ENCODE measurements at places on chromosomes 3 and 15.

DNA sequence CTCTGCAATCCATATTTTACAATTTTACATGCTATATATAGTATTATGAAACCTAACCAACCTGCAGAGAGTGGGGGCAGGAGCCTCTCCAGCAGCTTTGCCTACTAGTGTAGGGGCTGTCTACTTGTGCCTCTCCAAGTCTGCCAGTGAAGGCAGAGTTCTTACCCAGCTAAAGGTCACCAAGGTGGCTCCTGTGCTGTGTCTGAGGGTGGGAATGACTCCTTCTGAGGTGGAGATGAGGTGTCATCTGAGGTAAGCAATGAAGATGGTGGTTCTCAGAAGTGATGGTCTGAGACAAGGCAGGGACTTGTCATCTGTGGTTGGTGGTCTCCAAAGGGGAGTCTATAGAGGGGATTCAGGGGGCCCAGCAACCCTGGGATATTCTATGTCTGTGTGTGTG is 47.5 kb downstream of the SACM1L start:
- no peak for DNase-seq

DNA sequence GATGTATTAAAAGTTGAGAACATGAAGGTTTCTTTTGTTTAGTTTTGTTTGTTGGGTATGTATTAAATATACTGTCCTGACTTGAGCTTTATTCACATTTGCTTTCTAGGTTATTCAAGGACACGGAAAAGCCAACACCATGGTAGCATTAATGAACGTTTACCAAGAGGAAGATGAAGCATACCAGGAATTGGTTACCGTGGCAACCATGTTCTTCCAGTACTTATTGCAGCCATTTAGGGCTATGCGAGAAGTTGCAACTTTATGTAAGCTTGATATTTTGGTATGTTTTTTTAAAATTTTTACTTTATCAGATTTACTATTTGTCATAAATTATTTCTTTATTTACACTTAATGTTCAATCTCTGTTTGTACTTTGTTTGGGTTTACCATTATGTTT is 3.6 kb downstream of the WHAMM start:
- DNase-seq = no peak

- peak; percentile 60 for DNase-seq
Measured at GRCh38 chr3:87088993-87089841, 98.3 kb upstream of the VGLL3 start.

DNA sequence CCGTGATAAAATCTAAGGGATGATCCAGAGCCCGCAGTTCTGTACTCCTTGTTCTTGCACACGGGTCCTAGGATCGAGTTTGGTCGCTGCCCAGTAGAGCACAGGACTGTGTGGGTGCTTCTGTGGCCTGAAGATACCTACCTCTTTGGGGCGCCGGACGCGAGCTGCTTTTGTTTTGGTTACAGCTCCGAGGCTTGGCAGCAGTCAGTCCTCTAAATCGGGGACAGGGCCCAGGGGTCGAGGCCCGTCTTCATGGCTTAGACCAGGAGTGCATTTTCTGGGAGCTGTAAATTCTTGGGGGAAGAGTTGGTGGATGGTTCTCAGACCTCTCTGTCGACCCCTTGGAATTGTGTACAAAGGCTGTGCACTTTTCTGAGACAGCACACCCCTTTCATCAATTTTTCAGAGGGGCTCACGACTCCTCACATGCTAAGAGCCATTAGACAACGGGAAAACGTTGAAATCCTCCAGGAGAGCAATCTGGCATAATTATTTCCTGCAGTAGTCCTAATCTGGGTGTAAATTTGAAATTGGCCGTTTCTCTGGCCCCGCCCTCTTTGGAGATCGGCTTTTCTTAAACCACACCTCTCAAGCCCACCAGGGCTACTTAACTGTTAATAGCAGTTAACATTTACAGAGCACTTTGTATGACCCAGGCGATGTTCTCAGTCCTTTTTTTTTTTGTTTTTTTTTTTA is 928 bp downstream of the CEP97 start:
- DNase-seq = no peak

DNA sequence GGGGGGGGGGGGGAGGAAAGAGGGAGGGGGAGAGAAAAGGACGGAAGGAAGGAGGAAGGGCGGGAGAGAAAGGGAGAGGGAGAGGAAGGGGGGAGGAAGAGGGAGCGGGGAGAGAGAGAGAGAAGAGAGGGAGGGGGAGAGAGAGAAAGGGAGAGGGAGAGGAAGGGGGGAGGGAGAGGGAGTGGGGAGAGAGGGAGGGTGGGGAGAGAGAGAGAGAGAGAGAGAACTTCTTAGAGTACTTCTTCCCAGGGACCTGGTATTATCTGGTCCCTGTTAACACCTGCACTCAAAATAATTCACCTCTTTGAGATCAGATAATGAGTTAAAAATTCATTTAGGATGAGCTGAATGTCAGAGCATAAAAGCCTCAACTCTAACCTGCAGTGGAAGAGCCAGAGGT is 1.1 kb downstream of the SEC13 start:
- no peak for DNase-seq

DNA sequence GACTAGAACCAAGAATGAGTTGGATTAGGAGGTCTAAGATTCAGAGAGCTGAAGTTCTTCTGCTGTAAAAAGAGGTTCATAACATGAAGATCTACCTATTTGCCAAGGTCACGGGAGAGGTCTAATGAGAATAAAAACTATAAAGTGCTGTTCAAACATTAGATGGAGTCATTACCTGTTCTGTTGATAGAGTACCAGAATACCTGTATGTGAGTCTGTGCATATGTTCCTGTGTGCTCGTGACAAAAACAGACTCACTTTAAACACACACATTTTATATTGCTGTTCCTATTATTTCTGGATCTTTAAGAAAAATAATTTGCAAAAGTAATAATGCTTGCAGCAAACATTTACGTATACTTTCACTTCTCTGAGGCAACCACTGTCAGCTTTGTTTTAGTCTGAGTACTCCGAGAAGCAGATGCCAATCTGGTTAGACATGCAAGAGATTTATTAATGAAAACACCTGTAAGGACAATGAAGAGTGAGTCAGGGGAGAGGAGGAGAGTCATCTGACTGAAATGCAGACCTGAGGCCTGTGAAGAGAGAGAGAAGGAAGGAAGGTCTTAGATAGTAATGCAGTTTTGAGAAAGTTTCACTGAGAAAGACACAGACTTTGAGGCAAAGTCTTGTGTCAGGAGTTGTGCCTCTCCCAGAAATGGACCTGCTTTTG is 221.2 kb downstream of the SQOR start:
- DNase-seq = peak; percentile 12

DNA sequence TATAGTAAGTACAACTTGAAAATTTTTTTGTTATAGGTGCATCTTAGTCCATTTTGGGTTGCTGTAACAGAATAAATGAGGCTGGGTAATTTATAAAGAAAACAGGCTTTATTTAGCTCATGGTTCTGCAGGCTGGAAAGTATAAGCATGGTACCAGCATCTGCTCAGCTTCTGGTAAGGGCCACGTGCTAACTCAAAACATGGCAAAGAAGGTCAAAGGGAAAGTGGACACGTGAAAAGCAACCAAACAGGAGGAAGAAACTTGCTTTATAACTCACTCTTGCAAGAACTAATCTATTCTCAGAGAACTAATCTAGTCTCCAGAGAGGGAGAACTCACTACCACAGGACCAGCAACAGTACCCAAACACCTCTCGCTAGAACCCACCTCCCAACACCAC is 9.1 kb downstream of the HDGFL3 start:
- no peak for DNase-seq

DNA sequence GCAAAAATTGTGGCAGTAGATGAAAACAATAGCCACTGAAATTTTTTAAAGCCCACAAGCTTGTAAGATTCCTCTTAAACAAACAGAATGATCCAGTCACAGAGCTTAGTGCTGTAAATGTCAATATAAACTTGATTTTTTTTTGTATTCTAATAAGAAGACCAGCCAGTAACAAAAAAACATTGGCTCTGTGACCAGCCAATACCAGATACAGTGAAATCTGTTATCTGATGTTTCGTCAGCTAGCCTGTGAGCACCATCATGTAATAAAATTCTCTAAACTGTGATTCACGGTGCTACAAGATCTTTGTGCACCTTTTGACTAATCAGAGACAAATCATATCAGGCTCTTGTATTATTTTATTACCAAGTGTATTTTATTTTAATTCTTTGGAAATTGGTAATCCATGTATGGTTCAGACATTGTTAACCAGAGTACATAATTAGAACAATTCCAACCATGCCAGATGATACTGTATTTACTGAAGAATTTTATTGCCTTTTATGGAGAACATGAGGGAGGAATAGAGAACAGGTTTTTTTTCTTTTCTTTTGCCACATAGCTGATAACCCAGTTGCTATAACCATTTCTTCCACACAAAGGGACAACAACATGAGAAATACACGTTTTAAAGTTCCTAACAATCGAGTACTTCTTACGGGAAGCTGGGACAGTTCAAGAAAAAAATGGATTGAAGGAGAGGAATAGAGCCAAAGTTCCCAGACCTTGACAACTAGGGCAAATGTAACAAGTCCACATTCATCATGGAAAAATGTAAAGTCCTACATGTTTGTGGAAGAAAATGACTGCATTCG is 71.9 kb downstream of the FILIP1L start:
- DNase-seq = peak; percentile 81

- no peak for DNase-seq
Measured at GRCh38 chr3:127987309-127987995, 64.8 kb upstream of the SEC61A1 start.

DNA sequence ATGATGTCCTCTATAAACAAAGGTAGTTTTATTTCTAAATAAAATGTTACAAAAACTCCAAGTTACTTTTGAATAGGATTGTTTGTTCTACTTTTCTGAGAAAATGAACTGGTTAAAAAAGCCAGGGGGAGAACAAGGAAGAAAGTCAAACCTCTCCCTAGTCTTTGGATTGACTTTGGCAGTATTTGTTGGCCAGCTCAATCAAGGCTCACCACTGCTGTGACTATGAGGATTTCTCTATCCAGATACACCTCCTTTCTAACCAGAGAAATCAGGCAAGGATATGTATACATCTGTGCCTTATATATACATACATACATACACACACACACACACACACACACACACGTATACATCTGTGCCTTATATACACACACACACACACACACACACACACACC is 107.8 kb downstream of the FEZF2 start:
- DNase-seq = no peak

- DNase-seq = peak; percentile 90
Measured at GRCh38 chr3:8445861-8446260, 55.8 kb upstream of the LMCD1 start.

- no peak for DNase-seq
Measured at GRCh38 chr3:194323785-194324735, 27.1 kb downstream of the CPN2 start.

GRCh38 chr3:72254483-72254882 is 469.5 kb upstream of the PROK2 start:
- DNase-seq = no peak

GRCh38 chr3:77524463-77524862 is 484.6 kb downstream of the ROBO2 start:
- no peak for DNase-seq

DNA sequence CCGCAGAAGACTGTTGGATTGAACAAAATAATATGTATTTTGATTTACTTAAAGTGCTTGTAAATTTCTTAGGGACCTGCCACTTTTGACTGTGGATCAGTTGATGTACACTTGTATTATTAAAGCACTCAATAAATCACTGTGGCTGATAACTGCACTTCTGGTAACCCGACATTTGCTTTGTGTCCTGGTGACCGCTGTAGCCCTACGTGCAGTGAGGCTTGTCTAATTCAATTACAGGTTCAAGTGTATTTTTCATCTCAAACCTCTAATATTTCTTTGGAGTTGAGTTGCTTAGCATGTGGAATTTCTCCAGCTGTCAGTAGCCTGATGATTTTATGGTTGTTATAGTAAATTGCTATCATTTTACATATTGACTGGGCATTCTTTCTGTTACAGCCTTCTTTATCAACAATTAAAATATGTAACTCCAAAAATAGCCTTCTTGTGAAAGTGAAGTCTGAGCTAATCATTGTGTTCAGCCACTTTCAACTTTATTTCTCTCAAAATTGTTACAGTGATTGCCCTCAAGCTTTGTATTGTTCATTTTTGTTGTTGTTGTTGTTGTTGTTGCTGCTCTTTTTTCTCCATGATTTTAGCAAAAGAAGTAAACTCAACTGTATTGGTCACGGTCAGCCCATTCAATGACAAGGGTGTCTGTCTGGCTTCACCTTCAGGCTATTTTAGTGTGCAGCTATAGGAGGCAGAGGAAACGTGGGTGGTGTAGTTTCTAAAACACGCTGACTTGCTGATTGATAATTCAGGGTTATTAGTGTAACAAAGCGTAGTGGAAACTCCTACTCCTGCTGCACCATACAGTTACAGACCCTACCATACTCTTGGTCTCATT is 215.1 kb upstream of the UBE2E1 start:
- no peak for DNase-seq

GRCh38 chr3:1183320-1184048 is 90.7 kb downstream of the CNTN6 start:
- no peak for DNase-seq

DNA sequence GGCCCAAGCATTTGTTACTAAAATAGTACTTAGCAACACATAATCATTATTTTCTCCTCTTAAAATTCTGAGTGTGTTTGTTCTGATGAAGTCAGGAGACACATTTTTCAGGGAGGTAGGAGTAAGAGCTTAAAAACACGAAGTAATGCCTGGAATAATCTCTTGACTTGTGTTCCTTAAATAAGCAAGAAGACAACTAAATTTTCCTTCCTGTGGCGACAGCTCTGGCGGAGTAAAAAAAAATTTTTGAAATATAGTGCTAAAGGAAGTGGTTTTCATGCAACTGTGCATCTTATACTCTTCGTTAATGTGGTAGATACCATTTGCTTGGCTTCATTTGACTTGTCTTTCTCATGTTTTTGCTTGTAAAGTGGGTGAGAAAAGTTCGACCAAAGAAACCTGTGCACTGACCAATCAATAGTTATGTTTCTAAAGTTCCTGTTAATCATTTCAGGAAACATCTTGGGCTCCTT is 11.1 kb upstream of the MBNL1 start:
- no peak for DNase-seq

- no peak for DNase-seq
Measured at GRCh38 chr3:173398111-173398479, 551 bp downstream of the NLGN1 start.

DNA sequence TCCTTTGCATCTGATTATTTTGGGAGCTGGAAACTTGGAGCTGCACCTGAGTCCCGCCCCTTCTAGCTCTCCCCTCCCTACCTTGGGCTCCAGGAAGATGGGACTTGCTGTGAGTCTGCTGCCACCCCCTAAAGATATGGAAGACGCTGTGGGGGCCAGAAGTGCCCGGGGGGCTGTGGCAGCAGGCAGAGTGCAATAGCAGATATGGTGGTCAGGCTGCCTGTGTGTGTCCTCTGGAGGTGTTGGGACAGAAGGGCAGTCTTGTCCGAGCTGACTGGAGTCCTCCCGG is 485 bp downstream of the PAK6 start:
- DNase-seq = no peak

DNA sequence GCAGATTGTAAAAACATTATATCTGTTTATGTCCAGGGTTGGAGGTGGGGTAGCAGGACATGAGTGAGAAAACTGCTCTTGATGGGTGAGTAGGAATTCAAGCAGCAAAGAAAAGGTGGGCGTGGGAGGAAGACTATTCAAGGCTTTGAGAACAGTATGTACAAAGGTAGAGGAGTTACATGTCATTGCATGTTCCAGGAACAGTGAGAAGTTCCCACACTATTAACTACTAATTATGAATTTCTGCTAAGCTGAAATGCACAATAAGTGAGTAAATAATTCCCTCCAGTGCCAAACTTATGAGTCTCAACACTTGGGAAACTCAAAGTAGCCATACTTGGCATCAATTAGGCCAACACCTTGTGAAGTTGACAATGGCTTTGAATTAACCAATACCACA is 80.1 kb downstream of the SRGAP3 start:
- no peak for DNase-seq

All from BJ (cell line).